ENCODE measurements at places on chromosomes 12 and 14.

GRCh38 chr14:101065246-101065645 lies 161.7 kb upstream of the RTL1 start:
- DNase-seq = no peak

DNA sequence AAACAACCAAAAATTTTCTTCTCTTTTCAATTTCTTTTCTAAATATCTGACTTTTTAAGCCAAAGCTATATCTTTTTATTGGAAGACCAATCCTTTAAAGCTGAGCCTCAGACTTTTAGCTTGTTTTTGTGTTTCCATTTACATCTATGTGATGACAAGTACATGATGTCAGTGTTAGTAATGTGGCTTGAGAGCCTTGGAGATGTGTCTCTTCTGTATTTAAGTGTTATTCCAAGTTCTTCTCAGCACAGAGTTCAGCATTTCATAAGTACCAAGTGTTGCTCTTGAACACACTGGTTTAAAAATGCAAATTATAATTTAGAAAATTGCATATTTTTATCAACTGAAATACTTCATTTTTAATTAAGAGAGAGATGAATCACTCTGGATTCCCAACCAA lies 948.9 kb upstream of the FLRT2 start:
- no peak for DNase-seq

GRCh38 chr12:50922820-50923219 lies 29.5 kb upstream of the HIGD1C start:
- DNase-seq = peak; percentile 5

DNA sequence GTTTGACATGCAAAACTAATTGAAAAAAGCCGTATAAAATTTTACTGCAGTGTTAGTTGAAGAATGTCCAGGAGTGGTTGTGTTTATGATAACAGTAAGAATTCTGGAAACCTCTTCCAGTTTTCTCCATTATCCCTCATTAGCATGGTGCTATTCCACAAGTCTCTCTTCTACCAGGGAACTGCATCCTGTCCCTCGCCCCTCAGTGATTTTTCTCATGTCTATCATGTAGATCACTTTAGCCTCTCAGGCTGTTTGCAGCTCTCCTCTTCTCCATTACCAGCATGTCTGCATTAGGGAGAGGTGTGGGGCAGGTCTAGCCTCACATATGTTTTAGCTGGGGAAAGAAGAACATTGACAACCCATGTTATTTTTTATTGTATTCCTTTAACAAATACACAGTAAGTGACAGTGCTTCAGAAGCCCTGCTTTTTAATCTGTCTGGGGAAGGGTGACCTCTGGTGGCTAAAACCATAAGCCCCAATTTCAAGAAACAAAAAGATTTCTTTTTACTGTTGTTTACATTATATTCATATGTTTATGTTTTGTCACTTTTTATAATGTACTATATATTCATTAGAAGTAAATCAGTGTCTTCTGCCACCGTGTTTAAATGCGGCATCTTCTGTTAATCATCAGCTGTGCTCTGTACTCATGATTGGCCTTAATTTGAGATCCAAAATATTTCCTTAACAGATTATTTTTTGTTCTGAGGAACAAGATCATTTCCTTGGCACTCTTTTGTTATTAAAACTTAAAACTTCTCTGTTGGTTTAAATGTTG lies 70.7 kb downstream of the RASSF8 start:
- DNase-seq = no peak

- no peak for DNase-seq
Observed at GRCh38 chr14:83702619-83703018, 1827.3 kb upstream of the FLRT2 start.

GRCh38 chr14:61406198-61406597 lies 84.8 kb downstream of the PRKCH start:
- DNase-seq = no peak

- peak; percentile 37 for DNase-seq
Observed at GRCh38 chr12:121124402-121125109, 8.1 kb upstream of the P2RX7 start.

GRCh38 chr12:76135456-76135855 lies 51.0 kb upstream of the NAP1L1 start:
- DNase-seq = no peak

DNA sequence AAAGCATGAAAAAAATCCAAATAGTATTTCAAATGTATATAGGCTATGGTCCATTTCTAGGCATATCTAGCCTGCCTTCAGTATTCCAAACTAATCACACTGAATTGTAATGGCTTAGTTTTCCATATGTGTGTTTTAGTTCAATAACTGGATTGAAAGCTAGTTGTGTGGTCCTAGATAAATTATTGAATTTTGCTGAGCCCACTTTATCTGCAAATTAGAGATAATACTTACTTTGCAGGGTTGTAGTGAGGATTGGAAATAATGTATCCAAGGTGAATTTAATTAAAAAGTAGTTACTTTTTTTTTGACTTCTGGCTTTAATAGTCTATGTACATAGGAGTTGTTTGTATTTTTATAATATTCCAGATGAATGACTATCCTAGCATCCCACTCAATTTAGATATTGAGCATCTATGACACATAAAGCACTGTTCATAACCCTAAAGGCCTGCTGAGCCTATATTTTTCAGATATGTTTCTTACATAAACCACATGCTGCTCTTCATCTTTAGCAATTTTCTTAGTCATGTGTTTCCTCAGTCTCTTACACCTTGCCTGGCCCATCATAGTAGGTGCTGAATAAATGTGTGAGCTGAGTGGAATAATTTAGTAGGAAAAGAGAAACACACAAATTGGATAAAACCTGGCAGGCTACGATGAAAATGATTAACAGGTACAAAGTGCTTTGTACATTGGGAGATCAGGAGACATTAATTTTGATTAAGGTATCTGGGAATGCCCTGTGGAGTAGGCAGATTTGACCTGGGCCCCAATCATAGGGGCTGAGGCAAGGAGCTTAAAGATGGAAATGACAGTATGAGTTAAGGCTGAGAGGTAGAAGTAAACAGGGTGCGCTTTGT lies 1.1 kb upstream of the ATP23 start:
- no peak for DNase-seq

- DNase-seq = no peak
Observed at GRCh38 chr12:106648736-106649135, 65.9 kb downstream of the RFX4 start.

GRCh38 chr14:59148334-59148900 lies 40.0 kb upstream of the DAAM1 start:
- DNase-seq = no peak

- DNase-seq = no peak
Observed at GRCh38 chr14:88227693-88228092, 95.4 kb downstream of the KCNK10 start.

GRCh38 chr12:3175238-3175637 lies 98.1 kb downstream of the TSPAN9 start:
- no peak for DNase-seq

DNA sequence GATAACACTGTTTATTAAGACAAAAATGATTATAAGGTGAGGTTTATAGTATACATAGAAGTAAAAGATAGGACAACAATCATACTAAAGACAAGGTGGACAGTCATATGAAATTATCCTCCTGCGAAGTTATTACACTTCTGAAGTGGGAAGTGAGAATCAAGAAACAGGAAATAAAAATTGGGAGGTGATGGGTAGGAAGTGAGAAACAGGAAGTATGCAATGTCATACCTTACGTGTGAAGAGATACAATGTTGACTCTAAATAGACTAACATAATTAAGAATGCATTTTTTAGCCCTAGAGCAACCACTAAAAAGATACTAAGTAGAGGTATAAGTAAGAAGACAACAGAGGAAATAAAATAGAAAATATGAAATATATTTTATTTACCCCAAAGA lies 43.7 kb downstream of the GRIN2B start:
- DNase-seq = no peak

DNA sequence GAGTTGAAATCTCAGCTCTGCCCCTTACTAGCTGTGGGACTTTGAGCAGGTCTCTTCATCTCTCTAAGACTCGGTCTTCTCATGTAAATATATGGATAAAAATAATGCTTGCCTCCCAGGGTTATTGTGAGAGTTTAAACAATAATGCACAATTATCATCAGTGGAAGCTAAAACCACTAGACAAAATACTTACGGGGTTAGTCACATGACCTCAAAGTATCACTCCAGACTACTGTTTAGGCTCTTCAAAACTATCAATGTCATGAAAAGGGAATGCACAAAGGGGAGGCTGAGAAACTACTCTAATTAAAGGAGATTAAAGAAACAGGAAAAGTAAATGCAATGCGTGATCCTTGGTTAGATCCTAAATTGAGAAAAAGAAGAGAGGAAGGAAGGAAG lies 24.5 kb upstream of the TSPAN11 start:
- DNase-seq = no peak

GRCh38 chr14:71586131-71586897 lies 345.9 kb upstream of the RGS6 start:
- DNase-seq = no peak

All from fibroblast of skin of left quadriceps (primary cell).